ENCODE measurements at places on chromosomes 3 and 15.

DNA sequence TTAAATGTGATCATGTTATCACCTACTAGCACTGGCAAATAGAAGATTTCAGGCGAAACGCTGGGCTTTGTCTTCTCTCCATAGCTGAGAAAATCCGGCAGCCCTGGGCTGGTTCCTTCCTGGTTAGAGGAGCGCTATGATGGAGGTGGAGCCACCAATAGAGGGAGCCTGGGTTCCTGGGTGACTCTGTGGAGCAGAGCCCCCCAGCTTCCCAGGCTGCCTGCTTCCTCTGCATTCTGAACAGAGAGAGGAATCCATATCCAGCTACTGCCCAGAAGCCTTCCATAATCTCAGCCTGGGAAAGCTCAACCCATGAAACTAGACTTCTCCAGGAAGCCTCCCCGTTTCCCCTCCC is 32.6 kb upstream of the IQSEC1 start:
- no peak for DNase-seq

GRCh38 chr3:49671291-49672288 is 2.6 kb upstream of the APEH start:
- peak; percentile 67 for DNase-seq

DNA sequence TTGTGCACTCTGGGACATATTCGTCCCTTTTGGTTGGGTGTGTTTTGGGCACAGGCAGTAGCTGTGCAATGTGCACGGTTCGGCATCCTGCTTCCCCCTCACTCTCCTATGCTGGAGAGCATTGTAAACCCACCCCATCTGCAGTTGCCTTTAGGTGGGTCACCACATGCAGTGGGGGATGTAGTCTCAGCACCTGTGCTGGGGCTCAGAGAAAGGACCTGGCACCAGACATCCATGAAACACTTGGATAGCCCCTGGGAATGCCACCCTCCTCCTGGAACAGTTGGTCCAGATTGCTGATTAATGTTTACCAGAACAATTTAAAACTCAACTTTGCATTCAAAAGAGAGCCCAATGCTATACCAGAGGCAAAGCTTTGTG is 123.9 kb upstream of the MEF2A start:
- no peak for DNase-seq

DNA sequence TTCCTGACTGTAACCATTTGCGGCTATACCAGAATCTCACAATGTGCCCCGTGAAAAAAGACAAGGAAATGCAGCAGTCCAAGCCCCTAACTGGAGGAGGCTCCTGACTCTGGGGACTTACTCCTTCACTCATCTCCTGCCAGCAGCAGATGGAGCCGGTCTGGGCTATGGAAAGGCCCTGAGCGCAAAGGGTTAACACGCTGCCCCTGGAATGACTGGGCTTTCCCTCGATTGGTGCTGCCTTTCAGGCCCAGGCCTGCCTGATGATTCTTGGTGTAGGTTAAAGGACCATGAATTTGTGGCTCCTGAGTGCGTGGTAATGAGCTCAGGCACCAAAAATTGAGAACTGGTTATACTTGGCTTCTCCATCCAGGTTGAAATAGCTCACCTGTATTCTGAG is 42.3 kb upstream of the GALNT15 start:
- no peak for DNase-seq

DNA sequence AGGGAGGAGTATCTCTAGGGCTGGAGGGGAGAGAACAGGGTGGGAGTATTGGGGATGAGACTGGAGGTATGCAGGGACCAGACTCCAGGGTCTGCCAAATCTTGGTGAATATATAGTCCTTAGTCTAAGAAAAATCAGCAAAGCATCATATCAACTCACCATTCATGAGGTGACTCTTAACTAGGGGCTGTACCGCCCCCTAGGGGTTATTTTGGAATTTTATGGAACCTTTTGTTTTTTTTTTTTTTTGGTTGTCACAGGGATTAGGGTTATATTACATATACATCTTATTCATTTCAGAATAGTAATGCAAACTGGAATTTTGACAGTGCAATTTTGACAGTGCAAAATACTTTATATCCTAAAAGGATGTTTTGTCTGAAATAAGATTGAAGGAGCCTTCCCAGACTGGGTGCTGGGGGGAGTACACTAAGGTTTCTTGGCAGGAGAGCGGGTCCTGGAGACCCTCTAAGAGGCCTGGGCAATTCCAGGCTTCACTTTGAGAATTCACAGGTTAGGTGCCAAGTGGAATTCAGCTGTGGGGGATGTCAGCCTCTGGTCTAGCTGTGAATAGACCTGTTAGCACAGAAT is 7.5 kb downstream of the CMTM7 start:
- no peak for DNase-seq

GRCh38 chr15:72207558-72208085 is 10.0 kb upstream of the GRAMD2A start:
- DNase-seq = no peak

GRCh38 chr3:128366136-128366535 is 100.6 kb downstream of the DNAJB8 start:
- DNase-seq = no peak

- no peak for DNase-seq
These were observed 988.1 kb downstream of the FHIT start for GRCh38 chr3:60263191-60263590.

GRCh38 chr3:77042343-77042742 is 2.4 kb downstream of the ROBO2 start:
- DNase-seq = no peak

- DNase-seq = no peak
These were observed 227.7 kb upstream of the CD96 start for GRCh38 chr3:111314181-111314873.

DNA sequence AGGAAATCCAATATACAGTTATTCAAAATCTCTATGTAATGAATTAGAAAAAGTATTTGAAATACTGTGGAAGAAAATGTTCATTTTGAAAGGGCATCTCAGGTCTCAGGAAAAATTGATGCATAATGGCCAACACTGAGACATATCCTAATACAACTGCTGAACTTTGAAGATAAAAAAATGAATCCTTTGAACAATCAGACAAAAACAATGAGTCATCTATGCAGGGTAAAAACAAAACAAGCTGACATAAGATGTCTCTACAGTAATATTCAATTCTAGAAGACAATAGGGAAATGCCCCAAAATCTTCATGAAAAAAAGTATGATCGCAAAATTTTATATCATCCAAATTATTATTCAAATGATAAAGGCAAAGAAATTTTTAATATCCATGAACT is 34.0 kb upstream of the ZNF280D start:
- DNase-seq = no peak

DNA sequence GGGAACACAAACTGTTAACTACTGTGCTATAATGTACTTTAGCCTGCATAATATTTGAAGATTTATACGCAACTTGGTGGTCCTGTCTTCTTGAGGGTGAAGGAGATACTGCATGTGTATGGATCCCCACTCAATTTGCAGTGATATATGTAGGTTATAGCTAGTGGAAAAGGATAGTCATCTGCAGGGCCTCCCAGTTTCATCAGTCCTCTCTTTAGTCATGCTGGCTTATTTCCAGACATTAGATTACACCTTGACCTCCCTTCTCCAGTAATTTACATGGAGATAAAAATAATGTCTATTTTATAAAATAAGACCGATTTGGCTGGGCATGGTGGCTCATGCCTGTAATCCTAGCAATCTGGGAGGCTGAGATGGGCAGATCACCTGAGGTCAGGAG is 3.7 kb downstream of the NR1D2 start:
- no peak for DNase-seq

DNA sequence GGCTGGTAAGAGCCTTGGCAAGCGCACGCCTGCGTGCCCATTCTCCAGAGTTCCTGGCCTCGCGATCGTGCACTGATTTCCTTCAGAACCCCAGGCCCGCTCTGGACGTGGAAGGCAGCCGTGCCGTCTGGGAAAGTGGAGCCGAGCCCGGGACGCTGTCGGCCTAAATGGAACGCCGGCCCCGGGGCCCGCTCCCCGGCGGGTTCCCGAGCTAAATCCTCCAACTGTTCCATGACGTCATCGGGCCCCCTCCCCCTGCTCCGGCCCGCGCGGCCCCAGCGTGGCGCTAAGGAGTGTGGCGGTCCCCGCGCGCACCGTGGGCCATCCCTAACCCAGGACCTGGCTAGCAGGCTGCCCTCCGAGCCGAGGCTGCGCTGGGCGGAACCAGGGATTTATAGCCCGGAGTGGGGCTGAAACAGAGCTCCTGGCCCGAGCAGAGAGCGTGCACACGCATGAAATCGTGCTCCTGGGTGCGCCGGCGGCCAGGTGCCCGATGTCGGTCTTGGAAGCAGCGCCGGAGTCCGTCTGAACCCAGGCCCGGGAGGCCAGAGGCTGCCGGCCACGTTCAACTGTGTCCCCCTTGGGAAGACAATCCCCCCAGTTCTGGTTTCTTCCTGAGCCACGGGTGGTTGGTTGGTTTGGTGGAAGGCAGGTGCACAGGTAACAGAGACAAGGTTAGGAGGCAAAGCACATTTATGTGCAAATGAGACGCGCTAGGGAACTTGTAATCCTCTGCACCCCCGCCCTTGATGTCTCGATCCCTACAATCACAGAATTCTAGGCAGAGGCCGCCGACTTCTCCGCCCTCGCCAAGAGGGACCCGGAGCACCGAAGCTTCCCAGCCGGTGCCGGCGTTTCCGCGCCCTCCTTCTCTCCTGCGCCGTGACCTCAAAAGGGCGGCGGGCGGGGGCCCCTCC is 84.9 kb upstream of the ETV5 start:
- DNase-seq = peak; percentile 32

- no peak for DNase-seq
These were observed 630.9 kb upstream of the AGTR1 start for GRCh38 chr3:148066802-148067201.

GRCh38 chr3:47650294-47650693 is 71.6 kb upstream of the CSPG5 start:
- no peak for DNase-seq

DNA sequence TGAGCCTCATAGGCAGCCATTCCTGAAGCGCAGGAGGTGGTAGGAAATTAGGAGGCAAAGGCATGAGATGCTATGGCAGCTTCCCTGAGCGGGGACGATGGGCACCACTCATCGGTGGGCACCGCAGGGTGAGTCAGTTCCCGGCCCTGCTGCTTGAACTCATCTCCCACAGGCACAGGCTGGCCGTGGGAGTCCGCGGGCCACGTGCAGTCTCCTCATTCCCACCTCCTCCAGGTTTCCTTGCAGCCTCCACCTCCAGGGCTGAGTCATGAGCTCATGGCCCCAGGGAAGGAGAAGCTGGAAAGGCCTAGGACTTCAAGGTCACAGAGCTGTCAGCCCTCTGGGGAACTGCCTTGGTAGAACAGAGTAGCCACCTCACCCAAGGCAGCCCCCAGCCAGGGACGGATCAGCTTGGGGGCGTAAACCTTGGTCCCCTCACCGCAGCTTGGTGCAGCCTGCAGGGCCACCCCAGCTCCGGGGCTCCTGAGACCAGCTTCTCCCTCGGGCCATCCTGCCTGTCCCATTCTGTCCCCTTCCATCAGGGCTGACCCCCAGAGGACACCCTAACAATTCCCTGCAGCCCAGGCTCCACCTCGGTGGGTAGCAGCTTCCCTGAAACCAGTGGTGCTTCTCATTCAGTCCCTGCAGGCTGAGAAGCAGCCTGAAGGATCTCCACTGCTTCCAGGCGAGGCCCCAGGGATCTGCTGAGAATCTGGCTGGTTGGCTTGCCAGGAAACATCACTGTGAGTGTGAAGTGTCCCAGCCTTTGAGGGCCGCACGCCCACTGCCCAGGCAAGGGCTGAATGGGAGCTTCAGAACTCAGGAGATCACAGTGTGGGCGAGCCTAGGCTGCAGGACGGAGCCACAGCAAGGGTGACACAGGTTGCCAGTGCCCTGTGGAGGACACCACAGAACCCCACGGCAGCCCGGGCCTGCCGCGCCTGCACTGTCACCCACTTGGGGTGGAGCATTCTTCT is 150.7 kb upstream of the MEF2A start:
- no peak for DNase-seq

GRCh38 chr3:123154020-123154985 is 47.4 kb upstream of the SEC22A start:
- no peak for DNase-seq

DNA sequence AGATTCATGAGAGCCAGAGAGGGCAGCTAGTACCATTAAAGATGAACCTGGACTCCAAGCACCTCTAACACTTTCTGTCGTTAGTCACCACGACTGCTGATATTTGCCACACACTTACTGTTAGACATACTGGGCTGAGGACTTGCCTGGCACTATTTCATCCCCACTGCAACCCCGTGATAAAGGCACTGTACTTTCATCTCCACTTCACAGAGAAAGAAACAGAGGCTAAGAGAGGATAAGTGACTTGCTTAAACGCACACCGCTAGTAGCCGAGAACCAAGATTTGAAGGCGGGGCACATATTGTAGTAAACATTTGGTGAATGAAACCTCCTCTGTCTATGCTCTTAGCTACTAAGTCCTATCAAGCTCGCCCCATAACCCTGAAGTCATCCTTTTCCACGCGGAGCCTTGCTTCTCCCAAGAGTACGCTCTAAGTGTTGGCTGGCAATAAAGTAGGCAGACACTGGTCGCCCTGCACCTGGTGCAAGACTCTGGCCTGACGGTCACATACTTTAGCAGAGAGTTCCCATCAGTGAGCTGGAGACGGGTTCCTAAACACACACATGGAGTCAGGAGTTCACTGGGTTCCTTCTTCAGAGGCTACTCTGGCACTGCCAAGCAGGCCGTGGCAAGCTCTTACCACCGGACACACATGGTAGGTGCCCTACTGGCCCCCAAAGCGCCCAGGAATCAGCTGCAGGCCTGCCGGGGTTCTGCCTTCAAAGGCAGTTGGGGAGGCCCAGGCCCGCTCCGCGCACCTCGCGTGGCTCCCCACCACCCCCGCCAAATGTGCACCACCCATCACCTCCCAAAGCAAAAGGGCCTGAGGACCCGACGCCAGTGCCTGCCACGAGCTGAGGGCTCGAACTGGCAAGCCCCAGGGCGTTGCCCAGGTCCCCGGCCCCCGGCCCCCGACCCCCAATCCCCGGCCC is 951 bp downstream of the POMGNT2 start:
- peak; percentile 3 for DNase-seq

DNA sequence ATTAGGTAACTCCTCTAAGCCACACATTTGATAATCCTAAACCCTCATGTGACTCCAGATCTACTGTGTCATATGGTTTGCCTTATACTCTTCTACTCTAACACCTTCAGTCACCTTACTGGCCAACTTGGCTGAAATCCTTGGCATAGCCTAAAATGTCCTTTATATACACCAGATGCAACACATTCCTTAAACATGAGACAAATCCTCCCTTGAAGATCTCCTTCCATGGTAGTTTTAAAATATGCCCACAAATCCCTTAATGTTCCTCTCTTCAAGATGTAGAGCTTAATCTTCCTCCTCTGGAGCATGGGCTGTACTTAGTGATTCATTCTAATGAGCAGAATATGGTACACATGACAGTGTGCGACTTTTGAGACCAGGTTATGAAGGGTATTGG is 238.9 kb downstream of the SUCLG2 start:
- no peak for DNase-seq

GRCh38 chr3:187264021-187264420 is 27.5 kb downstream of the MASP1 start:
- no peak for DNase-seq

DNA sequence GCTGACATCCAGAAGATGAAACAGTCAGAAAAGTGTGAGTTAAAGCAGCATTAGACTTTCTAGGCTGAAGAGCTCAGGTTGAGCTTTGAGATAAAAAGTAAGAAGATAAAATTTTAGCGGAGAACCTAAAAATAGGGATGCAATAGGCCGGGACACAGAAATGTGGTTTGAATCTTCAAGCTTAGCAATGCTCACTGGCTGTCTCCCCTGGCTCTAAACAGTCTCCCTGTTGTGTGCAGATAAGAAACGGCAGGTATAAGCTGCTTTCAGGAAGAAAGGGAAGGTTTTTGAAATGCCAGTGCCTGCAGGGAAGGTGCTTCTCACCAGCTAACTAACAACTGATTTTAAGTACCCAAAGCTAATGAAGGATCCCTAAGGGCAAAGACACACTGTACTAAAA is 718.7 kb upstream of the SGO1 start:
- DNase-seq = no peak
